ENCODE measurements at places on chromosomes 11 and 22.

DNA sequence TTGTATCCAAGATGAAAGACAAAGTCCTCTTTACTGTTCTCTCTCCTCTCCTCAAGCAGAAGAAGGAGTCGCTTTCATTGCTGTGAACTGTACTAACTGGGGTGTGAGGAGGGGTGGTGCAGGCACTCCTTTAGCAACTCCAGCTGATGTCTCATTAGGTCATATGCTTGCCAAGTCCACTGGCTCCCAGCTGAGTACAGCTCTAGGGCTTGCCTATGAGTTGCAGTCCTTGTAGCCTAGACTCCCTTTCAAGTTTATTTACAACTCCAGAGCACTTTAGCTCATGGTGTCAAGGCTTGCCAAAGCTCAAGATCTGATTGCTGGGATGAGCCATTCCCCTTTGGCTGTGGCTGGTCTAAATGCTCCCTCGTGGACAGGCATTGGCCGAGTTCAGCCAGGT, 55.1 kb upstream of the PDGFD start:
- DNase-seq, result no peak

DNA sequence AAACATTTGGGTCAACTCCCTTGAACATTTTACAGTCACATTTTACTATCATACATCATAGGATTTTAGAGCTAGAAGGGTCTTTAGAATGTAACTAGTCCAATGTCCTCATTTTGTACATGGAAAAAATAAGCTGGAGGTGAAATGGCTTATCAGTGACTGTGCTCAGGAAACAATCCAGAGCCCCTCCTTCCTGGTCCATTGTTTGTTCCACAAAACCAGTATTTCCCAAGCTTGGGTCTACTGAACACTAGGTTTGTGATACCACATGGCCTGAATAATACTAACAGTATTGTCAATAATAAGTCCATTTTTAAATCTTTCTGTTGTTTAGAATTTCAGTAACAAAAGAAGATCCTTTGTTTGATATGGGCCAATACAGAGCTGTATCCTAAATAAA, 27.1 kb downstream of the PDGFD start:
- no peak for DNase-seq

- DNase-seq, result no peak
These were observed 23.4 kb upstream of the CLMP start for GRCh38 chr11:123218451-123218850.

- no peak for DNase-seq
These were observed 144.1 kb downstream of the NOX4 start for GRCh38 chr11:89347071-89347470.

DNA sequence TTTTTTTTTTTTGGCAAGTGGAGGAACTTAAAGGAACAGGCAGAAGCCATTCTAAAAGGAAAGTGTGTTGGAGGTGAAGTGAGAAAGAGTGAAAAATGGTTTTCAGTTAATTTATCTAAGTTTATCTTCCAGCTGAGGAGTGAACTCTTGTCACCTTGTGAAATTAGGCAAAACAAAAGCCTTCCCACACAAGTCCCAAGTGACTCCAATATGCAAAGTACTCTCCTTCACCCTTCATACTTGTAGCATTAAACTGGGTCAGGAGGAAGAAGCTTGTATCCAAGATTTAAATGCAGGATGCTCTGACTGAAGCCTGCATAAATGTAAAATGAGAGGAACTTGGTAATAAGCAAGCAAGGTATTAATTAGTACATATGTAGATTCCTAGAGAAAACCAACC, 796.8 kb downstream of the DLG2 start:
- no peak for DNase-seq

DNA sequence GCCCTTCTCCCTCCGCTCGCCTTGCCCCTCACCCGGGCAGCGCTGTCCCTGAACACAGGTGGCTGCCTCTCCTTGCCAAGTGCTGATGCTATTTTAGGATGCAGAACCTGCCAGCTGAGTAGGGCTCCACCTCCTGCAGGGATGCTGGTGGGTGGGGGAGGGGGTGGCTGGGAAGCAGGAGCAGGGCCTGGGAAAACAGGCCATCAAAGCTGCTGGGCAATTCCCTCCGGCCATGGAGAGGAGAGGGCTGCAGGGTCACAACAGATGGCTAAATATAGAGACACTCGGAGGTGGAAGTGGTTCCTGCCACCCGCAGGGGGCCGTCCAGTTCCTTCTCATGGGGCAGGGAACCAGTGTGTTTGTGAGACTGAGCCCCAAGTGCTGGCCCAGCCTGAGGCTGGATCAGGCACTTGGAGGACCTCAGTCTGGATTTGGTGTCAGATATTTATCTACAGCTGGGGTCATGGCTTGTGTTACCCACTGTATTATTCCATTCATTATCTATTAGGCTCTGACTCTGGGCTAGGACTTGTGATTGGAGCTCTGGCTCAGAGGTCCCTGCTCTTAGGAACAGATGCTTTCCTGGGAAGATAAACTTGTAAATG, 59.6 kb downstream of the LRRC32 start:
- DNase-seq, result no peak

DNA sequence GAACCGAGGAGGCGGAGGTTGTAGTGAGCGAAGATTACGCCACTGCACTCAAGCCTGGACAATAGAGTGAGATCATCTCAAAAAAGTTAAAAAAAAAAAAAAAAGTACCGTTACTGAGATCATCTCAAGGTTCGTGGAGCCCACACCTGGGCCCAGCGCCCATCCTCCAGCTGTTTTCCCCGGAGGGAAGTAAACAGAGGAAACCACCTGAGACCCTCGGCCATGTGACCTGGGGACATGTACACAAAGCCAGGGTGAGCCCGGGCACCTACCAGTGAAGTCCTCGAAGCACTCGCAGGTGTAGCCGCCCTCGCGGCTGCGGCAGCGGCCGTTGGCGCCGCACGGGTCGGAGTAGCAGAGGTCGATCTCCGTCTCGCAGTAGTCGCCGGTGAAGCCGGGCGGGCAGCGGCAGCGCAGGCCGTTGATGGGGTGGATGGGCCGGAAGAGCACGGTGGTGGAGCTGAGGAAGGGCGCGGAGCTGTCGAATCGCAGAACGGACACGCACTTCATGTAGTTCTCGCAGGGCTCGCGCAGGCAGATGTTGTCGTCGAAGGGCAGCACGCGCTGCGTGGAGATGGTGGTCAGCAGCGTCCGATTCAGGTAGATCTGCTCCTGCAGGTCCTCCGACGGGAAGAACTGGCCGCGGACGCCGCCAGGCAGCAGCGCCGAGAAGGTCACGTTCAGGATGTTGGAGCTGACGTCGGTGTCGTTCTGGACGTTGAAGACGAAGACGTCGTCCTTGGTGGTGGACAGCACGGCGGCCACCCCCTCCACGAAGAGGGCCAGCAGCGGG, 73.8 kb downstream of the CELSR1 start:
- no peak for DNase-seq

DNA sequence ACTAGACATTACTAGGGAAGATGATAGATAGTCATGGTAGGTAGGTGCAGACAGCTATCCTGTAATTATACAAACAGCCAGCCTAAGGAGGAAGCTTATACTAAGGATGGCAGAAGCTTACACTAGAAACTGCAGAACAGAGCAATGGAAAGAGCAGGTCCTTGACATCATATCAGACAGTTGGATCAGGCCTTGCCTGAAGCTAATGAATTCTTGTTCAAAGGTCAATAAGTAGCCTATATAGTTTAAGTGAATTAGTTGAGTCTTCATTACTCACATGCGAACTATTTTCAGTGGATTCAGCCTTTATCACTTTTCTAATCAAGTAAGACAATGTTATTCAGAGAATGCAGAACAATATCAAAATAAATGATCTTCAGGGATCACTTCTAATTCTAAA, 22.3 kb upstream of the GRK3 start:
- DNase-seq, result no peak

GRCh38 chr22:36334821-36335603, 52.8 kb downstream of the MYH9 start:
- DNase-seq, result no peak

DNA sequence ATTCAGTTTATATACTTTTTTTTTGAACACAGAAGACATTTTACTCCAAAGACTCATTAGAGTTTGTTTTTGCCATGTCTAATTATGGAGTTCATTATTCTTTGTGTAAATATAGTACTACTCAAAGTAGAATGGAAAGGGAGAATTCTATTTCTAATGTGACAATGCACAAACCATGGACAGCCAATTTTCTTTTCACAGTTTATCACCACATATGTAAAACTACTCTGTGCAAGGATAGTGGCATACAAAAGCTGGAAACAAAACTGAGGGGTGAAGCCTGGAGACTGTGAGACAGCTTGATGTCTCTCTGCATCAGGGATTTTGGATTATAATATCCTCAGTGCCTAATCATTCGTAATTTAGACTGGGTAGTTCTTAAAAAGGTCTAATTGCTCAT, 75.5 kb downstream of the LUZP2 start:
- DNase-seq, result no peak

DNA sequence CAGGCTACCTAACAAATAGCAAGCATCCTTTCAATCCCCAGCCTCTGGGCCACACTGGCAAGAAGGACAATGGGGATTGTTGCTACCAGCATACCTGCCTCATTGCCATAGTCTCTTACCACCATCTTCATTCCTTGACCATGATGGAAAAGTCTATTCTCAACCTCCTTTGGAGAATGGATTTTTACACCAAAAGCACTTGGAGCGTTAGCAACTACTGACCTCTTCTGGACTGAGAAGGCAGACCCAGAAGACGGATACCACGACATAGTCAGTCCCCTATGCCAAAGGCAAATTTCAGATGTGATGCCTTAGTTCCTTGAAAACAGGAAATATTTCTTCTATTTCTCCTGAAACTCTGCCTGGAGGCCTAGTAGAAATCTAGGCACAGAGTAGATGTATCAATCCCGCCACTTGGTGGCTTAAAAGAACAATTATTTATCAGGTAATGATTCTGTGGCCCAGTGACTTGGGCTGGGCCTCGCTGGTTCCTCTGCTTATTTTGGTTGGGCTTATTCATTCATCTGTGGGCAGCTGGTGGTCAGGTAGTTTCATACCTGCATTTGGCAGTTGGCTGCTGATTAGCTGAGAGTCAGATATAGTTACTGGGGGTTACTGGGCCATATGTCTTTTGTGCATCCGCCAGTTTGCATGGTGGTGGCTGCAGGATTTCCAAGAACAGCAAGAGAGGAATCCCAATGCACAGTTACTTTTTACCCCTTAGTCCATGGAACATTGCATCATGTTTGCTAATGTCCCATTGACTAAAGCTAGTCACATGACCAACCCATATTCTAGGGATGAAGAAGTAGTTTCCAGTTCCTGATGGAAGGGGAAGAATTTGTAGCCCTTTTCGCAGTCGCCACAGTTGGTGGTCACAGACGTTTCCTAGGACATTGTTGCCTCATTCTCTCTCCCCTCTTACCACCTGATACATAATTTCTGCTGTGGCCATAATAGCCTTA, 75.2 kb downstream of the DHCR7 start:
- DNase-seq, result no peak

DNA sequence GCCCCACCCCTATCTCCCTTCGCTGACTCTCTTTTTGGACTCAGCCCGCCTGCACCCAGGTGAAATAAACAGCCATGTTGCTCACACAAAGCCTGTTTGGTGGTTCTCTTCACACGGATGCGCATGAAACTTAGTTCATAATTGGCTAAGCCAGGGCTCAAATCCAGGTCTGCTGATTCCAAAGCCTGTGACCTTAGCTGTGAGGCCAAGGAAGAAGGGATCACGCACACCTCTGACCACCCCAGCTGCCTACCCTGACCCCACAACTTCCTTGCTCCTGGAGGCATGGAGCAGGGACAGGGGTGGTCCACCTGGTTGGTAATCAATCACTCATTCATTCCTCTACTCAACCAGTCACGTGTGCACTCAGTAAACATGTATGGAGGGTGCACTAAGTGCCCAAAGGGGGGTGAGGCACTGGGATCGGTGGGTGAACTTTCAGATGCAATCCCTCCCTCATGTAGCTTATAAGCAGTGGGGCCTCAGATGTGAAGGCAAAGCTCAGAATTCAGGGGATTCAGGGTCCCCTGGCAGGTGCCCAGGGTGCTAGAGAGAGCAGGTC, 10.3 kb downstream of the FXYD2 start:
- DNase-seq, result no peak

DNA sequence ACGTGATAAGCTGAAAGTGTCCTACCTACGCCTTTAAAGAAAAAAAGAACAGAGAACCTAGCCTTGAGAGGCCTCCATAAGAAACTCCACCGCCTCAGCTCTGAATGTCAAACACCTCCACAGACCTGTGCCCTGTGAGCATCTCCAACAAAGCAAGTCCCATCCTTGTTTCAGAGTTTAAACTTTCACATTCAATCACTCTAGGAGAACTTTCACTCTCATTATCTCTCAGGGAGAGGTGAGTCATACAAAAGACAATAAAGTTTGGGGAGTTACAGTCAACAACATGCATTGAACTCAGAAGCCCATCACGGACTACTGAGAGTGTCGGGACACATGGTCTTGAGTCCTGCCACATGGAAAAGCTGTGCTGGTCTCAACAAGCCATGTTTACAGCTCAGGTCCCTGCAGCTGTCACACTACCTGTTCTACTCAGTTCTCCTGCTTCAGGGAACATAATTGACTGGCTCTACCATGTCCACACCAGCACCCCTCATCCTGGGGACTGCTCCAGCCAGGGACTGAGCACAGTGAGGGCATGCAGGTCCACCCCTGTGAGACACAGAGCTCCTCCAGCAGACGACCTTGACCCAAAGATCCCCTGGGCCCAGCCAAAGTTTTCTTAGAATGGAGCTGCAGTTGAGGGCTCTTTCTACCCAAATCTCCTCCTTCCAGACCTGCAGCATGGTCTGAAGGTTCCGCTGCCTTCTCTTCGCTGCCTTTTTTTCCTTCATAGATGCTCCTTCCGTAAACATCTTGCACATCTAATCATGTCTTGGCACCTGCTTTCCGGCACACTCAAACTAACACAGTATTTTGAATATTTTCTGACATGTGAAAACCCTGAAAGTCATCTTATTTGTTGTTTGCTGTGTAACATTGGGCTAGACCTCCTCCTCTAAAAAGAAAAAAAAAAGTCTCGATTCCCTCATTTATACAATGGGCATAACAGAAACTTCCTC, 114.9 kb downstream of the ETS1 start:
- no peak for DNase-seq

DNA sequence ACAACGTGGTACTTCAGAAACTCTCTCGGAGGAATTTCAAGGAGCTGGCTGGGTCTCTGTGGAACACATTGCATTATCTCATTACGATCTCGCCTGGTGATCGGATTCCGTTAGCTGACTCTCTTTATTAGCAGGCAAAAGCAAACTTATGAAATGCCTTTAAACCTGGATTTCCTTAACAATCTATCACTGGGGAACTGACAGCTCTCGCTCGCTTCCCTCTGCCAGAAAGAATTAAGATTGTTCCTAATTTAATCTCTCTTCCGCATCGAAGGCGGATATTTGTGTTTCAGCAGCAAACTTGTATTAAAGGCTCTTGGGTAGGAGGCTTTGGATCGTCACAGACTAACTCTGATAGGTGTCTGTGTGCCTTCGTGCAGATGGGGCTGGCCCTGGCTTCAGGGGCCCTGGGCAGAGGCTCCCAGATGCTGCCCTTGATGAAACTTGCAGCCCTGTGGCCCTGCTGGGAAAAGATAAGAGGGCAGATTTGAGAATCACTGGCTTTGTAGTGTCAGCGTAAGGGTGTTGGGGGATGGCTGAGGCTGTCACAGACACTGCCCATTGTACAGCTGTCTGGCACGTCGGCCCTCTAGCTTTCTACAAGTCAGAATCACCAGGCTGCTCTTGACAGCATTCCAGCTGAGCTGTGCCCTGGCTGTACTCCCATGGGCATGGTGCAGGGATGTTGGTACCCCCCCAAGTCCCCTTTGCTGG, 162.2 kb upstream of the NECTIN1 start:
- no peak for DNase-seq

Measured in stimulated activated CD4-positive, alpha-beta T cell treated with anti-CD3 and anti-CD28 coated beads, Interleukin-1b, Interleukin-23, amount 100 ng/mL, for 1 hour (primary cell).